CD4-positive, alpha-beta memory T cell (primary cell): ENCODE measurements at places on chromosomes 2 and 18.

DNA sequence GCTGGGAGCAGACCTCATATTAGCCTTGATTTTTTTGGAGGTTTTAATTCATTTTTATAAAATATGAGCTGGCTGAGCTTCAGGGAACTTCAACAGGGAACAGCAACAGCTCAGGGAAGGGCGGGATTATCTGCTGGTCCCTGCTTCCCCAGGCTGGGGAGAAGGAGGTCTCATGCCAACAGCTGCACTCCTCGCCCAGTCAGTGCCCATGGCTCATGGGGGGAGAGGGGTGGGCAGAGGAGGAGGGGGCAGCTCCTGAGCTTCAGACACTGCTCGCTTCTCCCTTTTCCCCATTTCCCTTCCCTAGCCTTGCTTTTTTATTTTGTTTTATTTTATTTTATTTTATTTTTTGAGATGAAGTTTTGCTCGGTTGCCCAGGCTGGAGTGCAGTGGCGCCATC lies 442 bp upstream of the OTOF start:
- DNase-seq = no peak
- no peak overlapping the region for H3K4me3 ChIP-seq
- no peaks in the 10 kb centered on the region for H3K36me3 ChIP-seq

DNA sequence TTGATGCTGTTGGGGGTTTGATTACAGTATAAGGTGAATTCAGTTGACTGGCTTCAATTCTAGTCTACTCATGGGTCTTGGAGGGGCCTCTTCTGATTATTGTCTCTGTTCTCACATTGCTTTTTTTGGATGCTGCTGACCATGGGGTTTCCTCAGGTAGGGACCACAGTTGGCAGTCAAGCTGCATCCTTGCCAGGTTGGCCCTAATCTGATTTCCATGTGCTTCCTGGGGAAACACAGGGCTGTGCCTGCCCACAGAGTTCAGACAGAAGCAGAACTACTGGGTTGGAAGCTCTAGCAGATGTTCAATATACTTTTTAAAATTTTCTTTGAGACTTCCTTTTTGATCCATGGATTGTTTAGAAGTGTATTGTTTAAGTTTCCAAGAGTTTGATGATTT lies 227.3 kb downstream of the XIRP2 start:
- no peak overlapping the region for H3K4me3 ChIP-seq
- no peak overlapping the region for H3K27ac ChIP-seq
- H3K36me3 ChIP-seq = no peaks in the 10 kb centered on the region
- DNase-seq = no peak

DNA sequence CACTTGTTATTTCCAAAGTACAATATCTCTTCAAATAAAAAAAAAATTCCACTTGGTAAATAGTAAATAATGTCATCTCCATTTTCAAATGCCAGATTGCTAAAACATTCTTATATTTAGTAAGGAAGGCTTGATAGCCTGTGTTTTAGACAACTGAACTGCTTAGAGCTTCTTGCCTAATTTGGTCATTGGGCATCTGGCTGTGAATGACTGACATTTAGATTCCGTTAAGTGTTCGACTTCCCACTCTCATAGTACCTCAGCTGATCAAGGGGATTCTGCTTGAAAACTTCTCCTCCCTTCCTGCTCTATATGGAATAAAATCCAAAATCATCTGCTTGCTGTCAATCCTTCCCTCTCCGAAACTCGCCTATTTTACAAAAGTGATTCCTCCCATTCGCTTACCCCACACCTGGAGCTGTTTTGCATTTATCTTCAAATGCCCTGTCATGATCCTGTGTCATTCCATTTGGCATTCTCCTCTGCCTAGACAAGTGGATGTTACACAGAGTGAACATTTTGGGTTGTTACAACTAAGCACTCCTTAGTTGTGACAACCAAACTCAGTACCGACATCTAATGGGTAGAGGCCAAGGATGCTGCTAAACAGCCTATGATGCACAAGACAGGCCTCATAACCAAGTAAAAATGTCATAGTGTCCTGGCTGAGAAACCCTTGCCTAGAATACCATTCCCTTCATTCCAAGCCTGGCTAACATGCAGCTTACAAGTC lies 181.0 kb downstream of the CDH2 start:
- no peaks in the 10 kb centered on the region for H3K36me3 ChIP-seq
- H3K27ac ChIP-seq = no peak overlapping the region
- DNase-seq = no peak
- no peak overlapping the region for H3K4me3 ChIP-seq
- H3K27me3 ChIP-seq = no peaks in the 10 kb centered on the region
- no peaks in the 10 kb centered on the region for H3K4me1 ChIP-seq

- H3K4me1 ChIP-seq = peaks cover 22% of the 10 kb centered on the region
- DNase-seq = no peak
- no peak overlapping the region for H3K27ac ChIP-seq
- H3K27me3 ChIP-seq = no peaks in the 10 kb centered on the region
- H3K36me3 ChIP-seq = no peaks in the 10 kb centered on the region
These were observed 121.9 kb upstream of the LGALSL start for GRCh38 chr2:64331849-64332699.

DNA sequence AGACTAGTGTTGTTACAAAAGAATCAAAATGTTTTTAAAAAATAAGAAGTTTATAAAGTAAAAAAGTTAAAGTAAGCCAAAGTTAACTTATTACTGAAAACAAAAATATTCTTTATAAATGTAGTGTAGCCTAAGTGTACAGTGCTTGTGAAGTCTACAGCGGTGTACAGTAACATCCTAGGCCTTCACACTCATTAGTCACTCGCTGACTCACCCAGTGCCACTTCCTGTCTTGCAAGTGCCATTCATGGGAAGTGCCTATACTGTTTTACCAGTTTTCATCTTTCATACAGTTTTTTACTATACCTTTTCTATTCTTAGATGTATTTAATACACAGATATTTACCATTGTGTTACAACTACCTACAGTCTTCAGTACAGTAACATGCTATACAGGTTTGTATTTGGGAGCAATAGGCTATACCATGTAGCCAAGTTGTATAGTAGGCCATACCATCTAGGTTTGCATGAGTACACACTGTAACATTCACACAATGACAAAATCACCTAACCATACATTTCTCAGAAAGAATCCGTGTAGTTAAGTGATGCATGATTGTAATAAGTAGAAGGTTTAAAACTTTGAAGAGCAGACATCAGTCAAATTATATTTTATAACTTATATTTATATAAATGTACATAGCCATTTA lies 13.4 kb downstream of the SERPINB7 start:
- no peaks in the 10 kb centered on the region for H3K27me3 ChIP-seq
- H3K27ac ChIP-seq = no peak overlapping the region
- no peak overlapping the region for H3K4me3 ChIP-seq

GRCh38 chr2:23487735-23488492 lies 102.9 kb downstream of the KLHL29 start:
- no peaks in the 10 kb centered on the region for H3K36me3 ChIP-seq
- no peak overlapping the region for H3K4me3 ChIP-seq
- no peak for DNase-seq
- peaks cover 3% of the 10 kb centered on the region for H3K4me1 ChIP-seq
- no peaks in the 10 kb centered on the region for H3K27me3 ChIP-seq
- H3K27ac ChIP-seq = no peak overlapping the region
